ENCODE measurements at places on chromosomes 13 and 19. TPM values are rescaled to one million over a fixed set of nuclear protein-coding genes. Genes with fewer than 3 reads are reported as not detected.

The CEACAM8 gene
- total RNA-seq: 0.19 TPM

The DCT gene
- 0.29 TPM for total RNA-seq

GRCh38 chr19:18723871-18724377, 40.4 kb downstream of the CRTC1 start:
- DNase-seq: no peak

DNA sequence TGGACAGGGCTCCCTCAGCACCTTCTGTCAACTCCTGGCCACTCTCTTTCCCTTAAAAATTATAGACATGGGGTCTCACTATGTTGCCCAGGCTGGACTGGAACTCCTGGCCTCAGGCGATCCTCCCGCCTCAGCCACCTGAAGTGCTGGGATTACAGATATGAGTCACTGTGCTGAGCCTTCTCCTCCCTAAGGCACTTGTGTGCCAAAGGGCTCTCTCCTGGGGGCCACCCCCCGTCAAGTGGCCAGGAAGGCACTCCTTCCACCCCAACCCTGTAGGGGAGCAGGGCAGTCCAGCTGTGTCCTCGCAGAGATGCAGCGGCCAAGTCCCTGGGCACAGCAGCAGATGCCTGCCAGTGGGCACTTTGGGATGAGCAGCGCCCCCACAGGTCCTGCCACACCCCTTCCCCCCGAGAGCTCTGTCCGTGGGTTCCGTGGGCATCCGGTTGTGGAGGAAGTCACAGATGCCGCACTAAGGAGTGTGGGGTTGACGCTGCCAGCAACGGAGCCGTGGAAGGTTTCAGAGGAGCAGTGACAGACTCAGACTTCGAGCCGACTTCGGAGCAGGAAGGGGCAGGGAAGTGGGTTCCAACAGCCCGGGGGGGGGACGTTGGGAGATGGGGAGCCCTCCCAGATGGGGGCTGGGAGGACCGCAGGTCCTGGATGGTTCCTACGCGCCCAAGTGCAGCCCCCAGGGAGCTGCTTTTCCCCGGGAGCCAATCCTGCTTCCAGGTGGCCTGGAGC, 3.3 kb upstream of the UQCR11 start:
- no peak for DNase-seq

The SULT2A1 gene
- total RNA-seq: not detected

The C19orf73 gene
- total RNA-seq: 0.49 TPM

DNA sequence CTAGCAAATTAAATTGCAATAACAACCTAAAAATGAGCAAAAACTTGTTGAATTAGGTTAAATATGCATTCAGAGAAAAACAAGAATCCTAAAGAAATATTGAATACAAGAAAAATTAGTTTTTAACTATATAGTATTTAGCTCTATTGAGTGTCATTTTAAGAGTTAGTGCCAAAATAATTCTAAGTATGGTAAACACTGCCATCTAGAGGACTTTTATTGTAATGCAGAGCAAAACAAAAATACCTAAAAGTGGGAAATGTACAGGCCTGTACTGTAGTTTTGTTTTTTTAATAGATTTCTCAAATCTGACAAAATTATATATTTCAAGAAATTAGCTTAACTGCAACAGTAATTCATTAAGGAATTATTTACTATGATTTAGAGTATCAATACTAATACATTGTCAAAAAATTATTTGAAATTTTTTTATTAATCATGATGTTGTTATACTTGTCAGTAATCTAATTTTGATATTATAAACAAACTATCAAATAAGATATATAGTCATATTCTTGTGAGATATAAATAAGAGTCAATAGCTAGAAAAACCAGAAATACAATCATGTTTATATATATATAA, 8.2 kb upstream of the PCDH9 start:
- no peak for DNase-seq

The MAMSTR gene
- total RNA-seq: 0.58 TPM

GRCh38 chr13:93900731-93901130, 578.8 kb downstream of the DCT start:
- no peak for DNase-seq

- DNase-seq: no peak
These were observed 124.4 kb downstream of the RNF17 start for GRCh38 chr13:24888291-24888931.

DNA sequence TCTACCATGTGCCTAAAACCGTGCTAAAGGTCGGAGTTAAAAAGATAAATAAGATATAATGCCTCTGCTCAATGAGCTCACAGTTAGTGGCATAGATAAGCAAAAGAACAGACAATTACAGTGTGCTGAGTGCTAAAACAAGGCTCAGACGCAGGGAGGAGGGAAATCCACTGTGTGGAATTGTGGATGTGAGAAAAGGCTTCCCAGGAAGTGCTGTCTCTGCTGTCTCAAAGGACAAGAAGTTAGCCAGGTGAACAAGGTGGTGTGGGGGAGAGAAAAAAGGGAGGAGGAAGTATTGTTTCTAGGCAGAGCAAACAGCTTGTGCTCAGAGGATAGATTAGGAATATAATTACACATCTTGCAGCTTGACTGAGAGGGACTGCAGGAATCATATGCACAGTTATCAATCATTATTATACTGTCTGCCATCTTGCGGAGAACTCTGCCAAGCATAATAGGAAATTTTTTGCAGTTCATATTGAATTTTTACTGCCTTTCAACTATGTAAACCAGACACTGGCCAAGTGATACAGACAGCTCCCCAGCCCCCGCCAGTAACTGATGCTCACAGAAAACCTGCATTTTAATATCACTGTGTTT, 9.3 kb downstream of the C13orf42 start:
- no peak for DNase-seq

The TEAD2 gene
- total RNA-seq: 48.8 TPM

DNA sequence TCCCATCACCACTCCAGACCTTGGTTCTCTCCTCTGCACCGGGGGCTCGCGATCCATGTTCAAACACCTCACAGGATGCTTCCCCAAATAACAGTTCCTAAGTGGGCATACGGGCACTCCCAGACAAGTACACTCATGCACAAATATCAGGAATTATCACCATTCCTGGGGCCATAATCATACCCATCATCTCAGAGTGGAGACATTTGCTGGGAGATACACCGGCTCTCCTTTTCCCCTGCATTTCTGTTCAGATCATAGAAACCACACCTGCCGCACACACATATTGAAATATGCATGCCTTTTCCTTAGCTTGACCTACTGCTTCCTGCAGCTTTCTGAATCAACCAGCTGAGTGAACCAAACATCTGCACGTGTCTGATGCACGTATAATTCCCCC, 33.9 kb upstream of the MBNL2 start:
- no peak for DNase-seq

The C13orf42 gene
- total RNA-seq: not detected

- no peak for DNase-seq
These were observed 530 bp downstream of the MAU2 start for GRCh38 chr19:19321141-19321577.
